ENCODE measurements at places on chromosomes 6 and 20.
A peak's percentile ranks its signal among the peaks of the same experiment; 100 is the strongest.

GRCh38 chr6:129350278-129350677, 359.7 kb downstream of the ARHGAP18 start:
- no peak for DNase-seq

DNA sequence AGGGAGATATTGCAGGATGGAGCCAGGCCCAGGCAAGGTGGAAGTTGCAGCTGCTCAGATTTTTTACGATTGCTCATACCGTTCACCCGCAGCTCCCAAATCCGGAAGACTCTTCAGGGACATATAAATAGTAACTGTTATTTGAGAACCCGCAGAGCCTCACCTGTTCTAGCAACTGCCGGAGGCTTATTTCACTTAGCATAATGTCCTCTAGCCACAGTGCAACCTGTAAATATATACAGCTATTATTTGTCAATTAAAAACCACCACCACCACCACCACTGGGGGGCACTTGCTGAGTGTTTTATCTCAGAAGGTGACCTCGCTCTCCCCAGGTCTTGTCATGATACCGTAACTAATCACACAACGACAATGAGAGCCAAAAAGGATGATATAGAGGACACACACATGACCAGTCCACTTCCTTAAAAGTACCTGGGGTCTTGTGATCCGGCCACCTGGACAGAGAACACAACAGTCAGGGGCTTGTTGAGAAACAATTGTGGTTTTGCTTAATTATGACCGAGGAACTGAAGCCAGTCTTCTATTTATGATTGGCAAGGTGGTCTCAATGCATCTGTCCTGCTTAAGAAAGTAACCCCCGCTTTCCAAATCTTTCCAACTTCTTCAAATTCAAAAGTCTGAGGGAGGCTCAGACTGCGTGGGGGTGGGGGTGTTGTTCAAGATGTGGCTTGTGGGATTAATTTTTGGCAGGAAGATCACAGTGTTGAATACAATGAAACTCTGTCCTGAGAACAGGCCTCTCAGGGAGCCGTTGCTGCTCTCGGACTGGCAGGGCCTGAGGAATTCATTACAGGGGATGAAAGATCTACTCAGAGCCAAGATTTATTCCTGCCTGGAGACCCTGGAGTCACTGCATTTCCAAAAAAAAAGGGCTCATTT, 107.7 kb upstream of the PRND start:
- peak; percentile 63 for DNase-seq

- no peak for DNase-seq
Observed at GRCh38 chr6:27053738-27054137, 193.8 kb upstream of the PRSS16 start.

DNA sequence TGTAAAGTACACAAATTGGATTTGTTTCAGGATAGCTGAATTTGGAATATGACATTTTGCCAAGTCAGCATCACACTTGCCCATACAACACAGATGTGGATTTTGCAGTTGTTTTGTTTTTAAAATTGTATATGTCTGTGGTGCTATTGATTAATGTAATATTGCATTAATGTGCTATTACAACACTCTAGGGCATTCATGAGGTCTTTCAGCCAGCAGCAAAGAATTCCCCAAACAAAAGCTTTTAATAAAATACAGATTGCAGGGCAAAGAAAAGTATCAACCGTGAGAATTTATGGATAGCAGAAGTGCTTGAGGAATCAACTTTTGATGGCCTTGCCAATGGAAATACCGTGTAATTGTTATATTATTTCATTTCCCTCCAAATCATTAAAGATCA, 144.9 kb downstream of the AIG1 start:
- no peak for DNase-seq

DNA sequence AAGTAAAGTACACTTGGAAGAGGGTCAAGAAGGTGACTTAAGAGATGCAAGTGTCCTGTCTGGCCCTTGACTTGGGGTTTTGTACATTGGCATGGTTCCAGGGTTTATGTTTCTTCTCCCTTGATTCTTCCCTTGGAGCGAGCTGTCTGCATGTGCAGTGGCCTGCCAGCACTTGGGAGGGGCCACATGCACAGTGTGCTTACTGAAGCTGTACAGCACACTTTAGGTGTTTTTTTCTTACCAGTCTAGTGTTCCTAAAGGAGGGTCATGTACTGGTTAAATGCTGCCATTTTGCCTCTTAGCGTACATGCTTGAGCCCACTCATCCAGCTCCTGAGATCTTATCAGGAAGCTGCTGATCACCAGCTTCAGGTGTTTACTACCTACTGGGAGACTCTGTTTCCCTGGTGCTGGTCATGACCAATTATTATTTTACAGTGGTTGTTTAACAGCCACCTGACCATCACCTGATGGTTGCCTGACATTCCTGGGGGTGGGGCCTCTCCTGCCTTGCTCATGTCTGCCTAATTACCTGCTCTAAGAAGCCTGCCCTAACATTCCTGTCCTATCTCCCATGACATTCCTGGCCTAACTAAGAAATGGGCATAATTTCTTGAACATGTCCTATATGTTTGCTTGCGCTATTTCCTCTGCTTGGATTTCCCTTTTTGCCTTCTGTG, 182.9 kb downstream of the MCHR2 start:
- no peak for DNase-seq

DNA sequence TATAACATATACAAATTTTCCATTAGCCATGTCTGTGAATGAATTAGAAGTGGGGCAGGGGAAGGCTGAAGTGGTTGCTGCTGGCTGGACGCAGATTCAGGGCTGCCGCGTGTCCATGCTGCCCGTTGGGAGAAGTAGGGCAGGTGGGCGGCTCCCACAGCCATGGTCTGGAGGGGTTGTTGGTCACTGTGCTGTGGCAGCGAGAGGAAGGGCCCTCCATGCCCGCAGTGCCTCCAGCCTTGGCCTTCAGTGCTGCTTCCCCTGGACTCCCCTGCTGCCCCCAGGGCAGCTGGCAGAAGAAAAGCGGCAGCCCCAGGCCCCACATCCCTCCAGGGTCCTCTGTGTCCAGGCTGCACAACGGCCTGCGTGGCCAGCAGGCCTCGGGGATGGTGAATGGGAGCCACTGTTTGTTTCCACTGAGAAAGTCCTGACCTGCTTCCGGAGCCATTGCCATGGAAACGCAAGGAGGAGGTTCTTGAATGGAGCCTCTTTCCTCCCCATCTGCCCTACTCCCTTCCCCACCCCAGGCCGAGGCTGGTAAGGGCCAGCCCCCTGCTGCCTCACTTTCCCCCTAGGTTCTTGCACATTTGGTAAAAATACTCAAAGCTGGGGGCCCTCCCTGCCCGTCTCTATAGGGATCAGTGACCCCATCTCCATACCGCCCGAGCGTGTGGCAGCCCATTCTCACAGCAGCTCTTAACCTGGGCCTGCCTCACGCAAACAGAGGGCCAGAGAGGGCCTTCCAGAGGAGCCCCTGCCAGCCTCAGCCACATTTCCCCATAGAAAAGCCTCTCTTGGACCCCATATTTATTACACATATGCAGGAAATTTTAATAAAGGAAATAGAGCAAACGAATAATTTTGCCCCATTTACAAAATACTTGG, 113.3 kb downstream of the SASH1 start:
- DNase-seq = no peak

DNA sequence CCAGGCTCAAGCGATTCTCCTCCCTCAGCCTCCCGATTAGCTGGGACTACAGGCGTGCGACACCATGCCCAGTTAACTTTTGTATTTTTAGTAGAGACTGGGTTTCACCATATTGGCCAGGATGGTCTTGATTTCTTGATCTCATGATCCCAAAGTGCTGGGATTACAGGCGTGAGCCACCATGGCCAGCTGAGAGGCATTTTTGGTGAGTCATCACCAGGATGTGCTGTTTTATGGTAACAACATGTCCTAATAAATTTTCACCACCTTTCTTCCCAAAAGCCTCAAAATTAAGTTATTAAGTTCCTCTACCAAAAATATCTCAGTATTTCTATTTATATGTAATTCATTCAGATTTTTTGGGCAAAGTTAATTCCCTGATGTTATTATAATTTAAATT, 53.5 kb downstream of the COL21A1 start:
- DNase-seq = no peak

- DNase-seq = no peak
Observed at GRCh38 chr6:97145691-97146090, 137.3 kb downstream of the MMS22L start.

DNA sequence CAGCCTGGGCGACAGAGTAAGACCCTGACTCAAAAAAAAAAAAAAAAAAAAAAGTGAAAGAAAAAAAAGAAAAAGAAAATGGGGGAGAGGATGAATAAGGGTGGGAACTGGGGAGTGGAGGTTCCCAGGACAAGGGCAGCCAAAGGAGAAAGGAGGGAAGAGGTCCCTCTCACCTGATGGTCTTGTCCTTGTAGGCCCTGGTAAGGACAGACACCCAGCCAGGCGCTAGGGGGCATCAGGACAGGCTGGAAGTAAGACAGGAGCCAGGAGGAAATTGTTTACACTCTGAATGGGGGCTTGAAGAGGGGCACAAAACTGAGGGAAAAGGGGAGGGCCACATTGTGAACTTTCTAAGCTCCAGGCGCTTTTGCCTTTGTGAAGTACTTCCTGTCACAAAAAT, 2.3 kb upstream of the ALDH5A1 start:
- no peak for DNase-seq

GRCh38 chr6:143999406-143999805, 8.7 kb downstream of the PLAGL1 start:
- no peak for DNase-seq

- DNase-seq = no peak
Observed at GRCh38 chr6:136792095-136792409, 225 bp downstream of the MAP3K5 start.

DNA sequence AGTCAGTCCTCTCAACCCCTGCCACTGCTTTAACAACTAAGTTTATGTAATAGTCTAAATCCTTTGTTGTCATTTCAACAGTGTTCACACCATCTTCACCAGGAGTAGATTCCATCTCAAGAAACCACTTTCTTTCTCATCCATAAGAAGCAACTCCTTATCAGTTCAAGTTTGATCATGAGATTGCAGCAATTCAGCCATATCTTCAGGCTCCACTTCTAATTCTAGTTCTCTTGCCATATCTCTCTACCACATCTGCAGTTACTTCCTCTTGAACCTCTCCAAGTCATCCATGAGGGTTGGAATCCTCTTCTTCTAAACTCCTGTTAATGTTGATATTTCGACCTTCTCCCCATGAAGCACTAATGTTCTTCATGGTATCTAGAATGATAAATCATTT, 57.9 kb upstream of the FOXO3 start:
- DNase-seq = no peak

DNA sequence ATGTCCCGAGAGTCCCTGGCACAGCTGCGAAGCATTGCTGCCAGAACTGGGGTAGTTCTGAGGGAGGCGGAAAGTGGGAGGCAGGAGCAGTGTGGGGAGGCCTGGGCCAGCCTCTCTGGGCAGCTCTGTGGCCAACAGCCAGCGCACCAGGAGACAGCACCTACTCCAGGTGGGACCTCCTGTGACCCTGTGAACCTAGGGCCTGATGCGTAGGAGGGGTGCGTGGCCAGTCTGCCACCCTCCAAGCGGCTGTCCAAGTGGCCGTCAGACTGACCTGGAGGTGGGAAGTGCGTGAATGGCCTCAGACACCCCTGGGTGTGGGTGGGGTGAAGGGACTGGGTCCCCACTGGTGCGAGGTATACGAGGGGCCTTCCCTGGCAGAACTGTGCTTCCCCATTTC, 15.5 kb downstream of the SS18L1 start:
- no peak for DNase-seq

GRCh38 chr20:20017844-20018185, 653 bp downstream of the NAA20 start:
- peak; percentile 16 for DNase-seq

GRCh38 chr20:50629670-50630045, 61.7 kb downstream of the RIPOR3 start:
- no peak for DNase-seq

GRCh38 chr6:13471184-13471583, 16.2 kb downstream of the GFOD1 start:
- DNase-seq = no peak

DNA sequence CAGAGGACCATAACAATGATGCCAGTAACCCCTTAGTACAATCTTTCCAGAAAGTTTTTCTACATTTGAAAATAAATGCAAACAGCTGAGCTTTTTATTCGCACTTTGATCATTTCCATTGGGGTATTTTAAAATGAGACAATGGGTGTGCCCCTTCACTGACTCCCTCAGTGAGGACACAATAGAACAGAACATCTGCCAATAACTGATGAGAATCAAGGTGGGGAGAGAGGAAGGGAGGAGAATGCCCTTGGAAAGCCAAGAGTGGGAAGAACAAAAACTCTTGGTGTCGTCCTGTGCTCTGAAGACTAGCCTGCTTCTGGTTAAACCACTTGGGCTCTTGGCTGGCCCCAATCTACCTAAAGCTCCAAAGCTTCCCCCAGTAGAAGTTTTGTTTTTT, 66.0 kb downstream of the KIF13A start:
- DNase-seq = no peak

- no peak for DNase-seq
Observed at GRCh38 chr20:48463096-48463720, 364.6 kb downstream of the PREX1 start.

- no peak for DNase-seq
Observed at GRCh38 chr6:56019973-56020372, 144.6 kb upstream of the BMP5 start.

DNA sequence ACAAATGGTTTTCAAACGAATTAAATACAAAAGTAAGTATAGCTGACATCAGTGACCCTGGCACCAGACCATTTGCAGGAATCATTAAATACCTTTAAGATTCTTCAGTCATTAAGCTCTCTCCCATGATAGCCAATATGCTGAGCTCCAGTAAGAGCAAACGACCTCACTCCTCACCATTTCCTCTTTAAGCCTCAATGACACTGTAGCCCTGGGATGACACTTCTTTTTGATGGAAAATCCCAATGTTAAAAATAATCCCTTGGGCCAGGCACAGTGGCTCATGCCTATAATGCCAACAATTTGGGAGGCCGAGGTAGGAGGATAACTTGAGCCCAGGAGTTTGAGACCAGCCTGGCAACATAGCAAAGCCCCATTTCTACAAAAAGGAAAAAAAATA, 3.3 kb upstream of the SGK1 start:
- no peak for DNase-seq

GRCh38 chr20:49379338-49379737, 101.5 kb upstream of the ZNFX1 start:
- DNase-seq = no peak

GRCh38 chr6:30964075-30964474, 19.4 kb upstream of the MUC21 start:
- DNase-seq = peak; percentile 10

GRCh38 chr6:169774347-169774746, 22.9 kb downstream of the ERMARD start:
- no peak for DNase-seq

- no peak for DNase-seq
Observed at GRCh38 chr20:23103284-23104018, 17.3 kb upstream of the CD93 start.

DNA sequence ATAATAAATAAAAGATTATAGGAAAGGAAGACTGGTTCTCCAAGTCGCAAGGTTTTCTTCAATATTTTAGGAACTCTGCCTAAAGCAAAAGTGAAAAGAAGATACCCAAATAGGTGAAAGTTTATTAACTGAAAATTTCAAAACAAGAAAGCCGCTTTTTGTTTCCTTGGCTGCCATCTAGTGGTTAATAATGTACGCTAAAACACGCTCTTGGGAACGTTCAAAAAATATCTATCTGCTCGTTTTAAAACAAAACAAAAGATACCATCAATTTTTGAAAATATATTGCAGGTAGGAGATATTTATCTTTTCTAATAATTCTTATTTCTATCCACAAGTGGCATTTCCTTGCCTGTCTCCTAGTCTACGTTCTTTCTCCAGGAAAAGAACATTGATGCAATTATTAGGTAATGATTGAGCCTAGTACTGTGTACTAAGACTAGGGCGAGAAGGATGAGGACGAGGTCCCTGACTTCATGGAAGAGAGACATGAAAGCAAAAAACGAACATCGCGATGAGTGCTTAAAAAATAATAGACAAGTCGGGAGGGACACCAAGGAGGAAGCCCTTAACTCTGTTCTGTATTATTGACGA, 97.2 kb downstream of the SPTLC3 start:
- DNase-seq = no peak

All from activated CD4-positive, alpha-beta T cell treated with anti-CD3 and anti-CD28 coated beads, Interleukin-2, amount 50 U/mL, for 48 hours (primary cell).